ENCODE measurements at places on chromosomes 11 and 22. TPM values are rescaled to one million over a fixed set of nuclear protein-coding genes. Genes with fewer than 3 reads are reported as not detected.

Gene FADS2
- 151 TPM for total RNA-seq

Gene ACRV1
- total RNA-seq: not detected

Gene CD3E
- total RNA-seq: not detected

Gene TBX10
- total RNA-seq: not detected

- no peak for DNase-seq
Observed at GRCh38 chr11:125950178-125950490, 4.3 kb downstream of the VSIG10L2 start.

- DNase-seq: no peak
Observed at GRCh38 chr11:43532041-43532440, 148.5 kb upstream of the HSD17B12 start.

- peak; percentile 43 for DNase-seq
Observed at GRCh38 chr11:47393163-47394049, 15.0 kb upstream of the SLC39A13 start.

DNA sequence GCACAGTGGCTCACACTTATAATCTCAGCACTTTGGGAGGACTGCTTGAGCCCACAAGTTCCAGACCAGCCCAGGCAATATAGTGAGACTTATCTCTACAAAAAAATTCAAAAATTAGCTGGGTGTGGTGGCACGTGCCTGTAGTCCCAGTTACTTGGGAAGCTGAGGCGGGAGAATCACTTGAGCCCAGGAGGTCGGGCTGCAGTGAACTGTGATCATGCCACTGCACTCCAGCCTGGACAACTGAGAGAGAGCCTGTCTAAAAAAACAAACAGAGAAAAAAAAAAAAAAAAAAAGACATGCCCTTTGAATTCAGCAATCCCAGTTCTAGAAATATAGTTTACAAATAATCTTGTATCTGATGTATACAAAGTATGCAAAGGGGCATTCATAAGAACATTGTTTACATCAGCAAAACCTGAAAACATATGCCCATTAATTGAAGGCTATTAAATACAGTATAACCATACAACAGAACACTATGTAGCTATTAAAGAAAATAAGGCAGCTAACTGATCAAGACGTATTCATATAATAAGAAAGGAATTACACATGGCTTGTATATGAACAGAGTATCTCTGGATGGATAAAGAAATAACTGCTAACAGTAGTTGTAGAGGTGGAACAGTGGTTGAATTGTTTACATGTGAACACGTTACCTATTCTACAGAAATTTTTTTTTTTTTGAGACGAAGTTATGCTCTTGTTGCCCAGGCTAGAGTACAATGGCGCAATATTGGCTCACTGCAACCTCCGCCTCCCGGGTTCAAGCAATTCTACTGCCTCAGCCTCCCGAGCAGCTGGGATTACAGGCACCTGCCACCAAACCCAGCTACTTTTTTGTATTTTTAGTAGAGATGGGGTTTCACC is 35.7 kb downstream of the CELF1 start:
- no peak for DNase-seq

DNA sequence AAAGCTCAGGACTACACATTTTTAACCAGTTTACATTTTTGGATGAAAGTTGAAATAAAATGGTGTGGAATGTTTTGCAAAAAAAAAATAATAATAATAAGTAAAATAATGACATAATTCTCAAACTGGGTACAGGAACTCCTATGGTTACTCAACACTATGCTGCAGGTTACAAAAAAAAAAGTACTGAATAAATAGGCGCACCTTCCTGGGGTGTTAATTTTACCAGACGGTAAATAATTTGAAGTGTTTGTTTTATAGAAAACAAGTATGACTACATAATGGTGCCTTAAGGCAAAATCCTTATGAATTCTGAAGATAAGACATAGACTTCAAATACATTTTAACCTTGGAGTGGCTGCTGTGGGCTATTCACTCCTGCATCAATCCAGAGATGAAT is 76.5 kb downstream of the RELT start:
- no peak for DNase-seq

- no peak for DNase-seq
Observed at GRCh38 chr11:134288486-134288885, 12.3 kb downstream of the GLB1L3 start.

Measured in A172 (cell line).